ENCODE measurements at places on chromosomes 7 and 10. TPM values are rescaled to one million over a fixed set of nuclear protein-coding genes. Genes with fewer than 3 reads are reported as not detected.
A peak's percentile ranks its signal among the peaks of the same experiment; 100 is the strongest.

- DNase-seq = no peak
These were observed 761.5 kb upstream of the POM121L12 start for GRCh38 chr7:52273685-52274610.

DNA sequence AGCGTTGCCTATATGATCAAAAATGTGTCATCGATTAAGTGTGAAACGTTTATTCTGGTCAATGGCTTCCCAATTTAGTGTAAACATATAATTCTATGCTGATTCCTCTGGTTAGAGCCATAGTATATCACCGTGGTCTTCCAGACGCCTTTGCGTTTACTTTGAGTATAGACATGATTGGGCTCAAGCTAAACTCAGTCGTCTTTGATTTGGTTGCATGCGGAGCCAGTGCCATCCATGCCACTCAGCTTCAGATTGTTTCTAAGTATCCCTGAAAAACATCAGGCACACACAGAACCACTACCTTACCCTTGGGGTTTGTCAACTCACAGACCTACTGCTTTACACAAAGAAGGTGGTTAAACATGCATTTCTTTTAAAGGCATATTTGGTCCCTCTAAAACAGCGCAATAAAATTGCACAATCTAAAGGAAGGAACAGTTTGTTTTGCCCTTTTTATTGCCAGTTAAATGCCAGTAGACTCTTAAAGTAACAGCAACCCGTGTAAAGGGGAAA, 273.6 kb upstream of the KLF6 start:
- DNase-seq = peak; percentile 51

DNA sequence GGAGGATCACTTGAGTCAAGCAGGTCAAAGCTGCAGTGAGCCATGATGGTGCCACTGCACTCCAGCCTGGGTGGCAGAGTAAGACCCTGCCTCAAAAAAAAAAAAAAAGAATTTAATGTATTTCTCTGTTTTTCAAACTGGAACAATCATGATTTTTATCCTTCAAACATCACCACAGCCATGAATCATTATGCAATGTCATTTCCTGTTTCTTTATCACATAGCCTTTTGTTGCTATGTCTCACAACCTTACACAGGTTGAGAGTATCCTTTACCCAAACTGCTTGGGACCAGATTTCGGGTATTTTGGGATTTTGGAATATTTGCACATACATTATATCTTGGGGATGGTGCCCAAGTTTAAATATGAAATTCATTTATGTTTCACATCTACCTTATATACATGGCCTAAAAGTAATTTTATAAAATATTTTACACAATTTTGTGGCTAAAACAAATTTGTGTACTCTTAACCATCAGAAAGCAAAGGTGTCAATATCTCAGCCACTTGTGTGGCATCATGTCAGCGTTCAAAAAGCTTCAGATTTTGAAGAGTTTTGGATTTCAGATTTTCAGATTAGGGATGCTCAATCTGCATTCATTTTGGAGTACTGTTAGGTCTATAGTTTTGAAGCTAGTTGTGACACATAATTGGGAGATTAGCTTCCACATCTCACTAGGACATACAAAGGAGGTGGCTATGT, 8.2 kb downstream of the NT5C3A start:
- no peak for DNase-seq

DNA sequence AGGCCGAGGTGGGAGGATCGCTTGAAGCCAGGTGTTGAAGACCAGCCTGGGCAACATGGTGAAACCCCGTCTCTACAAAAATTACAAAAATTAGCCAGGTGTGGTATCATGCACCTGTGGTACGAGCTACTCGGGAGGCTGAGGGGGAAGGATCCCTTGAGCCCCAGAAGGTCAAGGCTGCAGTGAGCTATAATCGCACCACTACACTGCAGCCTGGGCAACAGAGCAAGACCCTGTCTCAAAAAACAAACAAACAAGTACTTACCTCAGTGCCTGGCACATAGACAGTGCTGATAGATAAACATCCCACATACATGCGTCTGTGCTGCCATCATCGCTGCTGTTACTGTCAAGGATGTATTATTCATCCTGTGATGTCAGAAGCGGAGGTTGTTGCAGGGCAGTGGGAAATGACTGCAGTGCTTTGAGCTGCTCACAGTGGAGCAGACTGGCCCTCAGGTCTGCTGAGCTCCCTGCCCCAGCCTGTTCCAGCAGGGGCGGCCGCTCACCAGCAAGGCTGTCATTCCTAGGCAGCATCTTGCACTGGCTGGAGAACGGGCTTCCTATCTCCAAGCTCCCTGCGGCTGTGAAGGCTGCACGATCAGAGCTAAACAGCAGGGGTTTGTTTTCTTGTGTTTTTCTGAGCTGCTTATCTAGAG, 18.6 kb downstream of the FOXK1 start:
- DNase-seq = no peak

DNA sequence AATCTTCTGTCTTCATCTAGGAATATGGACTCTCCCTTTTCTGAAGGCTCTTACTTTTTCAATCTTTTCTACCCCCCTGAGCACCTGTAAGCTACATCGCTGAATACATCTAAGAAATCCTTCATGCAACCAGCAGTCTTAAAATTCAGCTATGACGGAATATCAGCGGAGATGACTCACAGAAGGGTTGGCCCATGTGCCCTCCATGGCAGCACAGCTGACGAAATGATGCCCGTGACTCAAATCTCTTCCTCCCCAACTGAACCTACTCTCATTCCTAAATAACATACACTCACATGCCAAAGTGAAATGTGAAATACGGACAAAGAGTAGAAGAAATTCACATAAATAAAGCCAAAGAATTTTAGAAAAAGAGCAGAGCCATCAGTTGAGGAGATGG, 30.3 kb upstream of the NCAPG2 start:
- DNase-seq = peak; percentile 18

GRCh38 chr7:73829921-73830680, 695 bp upstream of the CLDN4 start:
- no peak for DNase-seq

DNA sequence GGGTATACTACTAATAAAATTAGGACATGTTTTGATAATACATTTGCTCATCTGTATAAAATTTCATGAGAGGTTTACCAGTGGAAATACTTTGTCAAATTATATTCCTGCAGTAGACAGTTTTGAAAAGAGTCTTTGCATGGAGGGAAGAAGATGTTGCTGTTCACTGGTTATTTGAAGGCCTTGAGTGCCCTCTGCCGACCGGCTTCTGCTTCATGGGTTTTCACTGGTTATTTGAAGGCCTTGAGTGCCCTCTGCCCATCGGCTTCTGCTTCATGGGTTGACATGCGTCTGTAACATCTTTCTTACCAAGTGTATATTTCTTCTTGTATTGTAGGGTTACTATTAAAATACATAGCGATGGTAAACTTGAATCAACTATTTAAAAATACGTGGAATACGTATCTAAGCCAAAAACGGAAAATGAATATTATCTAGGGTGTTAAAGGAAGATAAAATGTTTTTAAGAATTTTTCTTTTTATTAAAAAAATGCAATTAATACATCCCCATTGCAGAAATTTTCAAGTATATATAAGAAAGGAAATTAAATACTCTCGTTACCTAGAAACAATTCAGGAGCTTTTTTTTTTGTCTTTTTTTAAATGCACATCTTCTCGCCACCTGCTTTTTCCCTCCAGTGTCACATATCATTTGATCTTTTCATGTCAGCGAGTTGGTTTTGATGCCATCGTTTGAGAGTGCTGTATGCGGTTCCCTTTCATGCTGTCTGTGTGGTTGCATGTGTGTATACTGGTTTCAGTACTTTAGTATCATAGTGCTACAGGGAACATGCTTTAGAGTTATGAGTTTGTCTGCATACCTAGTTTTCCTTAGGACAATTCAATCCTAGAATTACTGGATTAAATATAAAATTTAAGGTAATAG, 73.4 kb downstream of the SHH start:
- DNase-seq = peak; percentile 89

GRCh38 chr7:13778967-13779366, 210.5 kb downstream of the ETV1 start:
- no peak for DNase-seq

DNA sequence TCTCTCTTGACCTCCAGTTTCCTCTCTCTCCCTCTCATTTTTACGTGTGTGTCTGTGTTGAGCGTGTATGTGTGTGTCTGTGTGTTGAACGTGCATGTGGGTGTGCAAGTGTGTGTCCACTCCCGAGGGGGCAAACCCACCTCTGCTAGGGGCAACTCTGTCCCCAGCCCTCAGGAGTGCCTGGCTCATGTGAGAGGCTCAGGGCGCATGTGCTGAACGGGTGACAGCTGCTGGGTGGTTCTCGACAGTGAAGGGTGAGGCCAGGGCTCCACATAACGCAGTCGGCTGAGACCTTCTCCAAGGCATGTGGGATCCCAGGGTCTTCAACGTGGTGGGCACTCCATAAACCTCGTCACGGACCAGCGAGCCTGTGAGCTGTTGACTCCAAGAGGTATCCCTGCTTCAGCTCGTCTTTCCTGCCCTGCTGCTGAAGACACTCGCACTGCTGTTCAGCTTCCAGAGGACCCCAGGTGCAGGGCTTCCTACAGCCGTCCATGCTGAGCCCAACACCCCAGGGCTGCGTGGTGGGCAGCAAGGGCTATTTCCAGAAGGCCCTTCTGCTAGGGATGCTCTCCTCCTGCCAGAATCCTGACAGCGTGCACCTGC, 361.6 kb upstream of the SHH start:
- DNase-seq = no peak

DNA sequence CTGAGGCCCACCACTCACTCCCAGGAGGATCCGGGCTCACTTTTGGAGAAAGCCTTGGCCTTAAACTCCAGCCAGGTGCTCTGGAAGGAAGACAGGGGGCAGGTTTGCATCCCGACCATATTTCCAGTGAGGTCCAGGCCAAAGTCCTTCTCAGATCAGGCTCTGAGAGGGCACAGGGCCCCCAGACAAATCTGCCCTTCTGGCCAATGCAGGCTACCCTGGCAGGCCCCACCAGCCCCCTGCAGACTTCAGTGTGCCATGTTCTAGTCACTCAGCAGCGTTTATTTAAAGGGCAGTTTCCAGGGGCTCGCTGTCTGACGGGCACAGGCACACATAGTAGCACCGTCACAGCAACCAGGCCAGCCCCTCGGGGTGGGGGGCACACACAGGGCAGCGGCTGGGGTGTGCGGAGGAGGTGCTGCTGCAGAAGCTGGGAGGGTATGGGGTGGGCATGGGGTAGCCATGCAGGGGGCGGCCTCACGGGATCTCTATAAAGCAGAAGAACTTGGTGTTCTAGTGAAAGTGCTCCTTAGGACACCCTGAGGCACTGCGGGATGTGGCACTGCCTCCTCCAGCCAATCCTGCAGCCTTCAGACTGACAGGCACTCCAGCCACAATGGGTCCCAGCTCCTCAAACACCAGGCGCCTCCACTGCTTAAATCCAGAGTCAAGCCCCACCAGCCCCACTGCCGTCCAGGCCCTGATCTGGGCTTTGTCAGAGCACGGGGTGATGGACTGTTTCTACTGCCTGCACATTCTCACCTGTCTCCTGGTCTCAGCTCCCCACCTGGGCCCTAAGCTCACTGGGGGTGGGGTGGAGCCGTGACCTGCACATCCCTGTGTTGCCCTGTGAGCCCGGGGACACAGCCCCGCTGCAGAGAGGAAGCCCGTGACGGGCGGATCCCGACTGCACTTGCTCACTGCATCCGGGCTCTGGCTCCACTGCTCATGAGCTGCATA, 9.6 kb upstream of the PYROXD2 start:
- DNase-seq = no peak

The ELFN1 gene
- total RNA-seq = not detected

The AS3MT gene
- total RNA-seq = 0.79 TPM

The CACNA2D1 gene
- not detected for total RNA-seq

The HOXA11 gene
- total RNA-seq = not detected

The PRKCQ gene
- 36.0 TPM for total RNA-seq

Measured in activated CD4-positive, alpha-beta T cell treated with anti-CD3 and anti-CD28 coated beads, Interleukin-2, amount 10 ng/mL, durations not matched to agents 24 days and 14 days (primary cell).